MV-4-11 (cell line): ENCODE measurements at places on chromosomes 5 and 9.

DNA sequence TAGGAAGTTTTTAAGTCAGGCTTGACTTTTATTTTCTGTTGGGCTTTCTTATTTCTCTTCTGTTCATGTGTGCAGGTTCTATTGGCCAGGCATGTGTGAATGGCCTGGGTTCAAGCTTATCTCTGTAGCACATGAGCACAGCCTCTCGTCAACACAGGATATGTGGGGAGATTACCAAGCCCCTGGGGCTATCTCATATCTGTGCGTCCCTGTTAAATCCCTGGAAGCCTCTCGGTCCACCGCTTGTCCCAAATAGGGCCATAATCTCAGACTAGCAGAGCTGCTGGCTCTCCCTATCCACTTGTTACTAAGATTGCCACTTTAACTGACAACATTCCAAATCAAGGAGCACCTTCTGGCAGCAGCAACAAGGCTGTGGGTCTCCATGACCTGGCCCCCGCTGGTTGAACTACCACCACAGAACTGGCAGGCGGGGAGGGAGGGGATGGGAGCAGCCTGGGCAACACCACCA is 28.4 kb upstream of the EBF1 start:
- DNase-seq: no peak

DNA sequence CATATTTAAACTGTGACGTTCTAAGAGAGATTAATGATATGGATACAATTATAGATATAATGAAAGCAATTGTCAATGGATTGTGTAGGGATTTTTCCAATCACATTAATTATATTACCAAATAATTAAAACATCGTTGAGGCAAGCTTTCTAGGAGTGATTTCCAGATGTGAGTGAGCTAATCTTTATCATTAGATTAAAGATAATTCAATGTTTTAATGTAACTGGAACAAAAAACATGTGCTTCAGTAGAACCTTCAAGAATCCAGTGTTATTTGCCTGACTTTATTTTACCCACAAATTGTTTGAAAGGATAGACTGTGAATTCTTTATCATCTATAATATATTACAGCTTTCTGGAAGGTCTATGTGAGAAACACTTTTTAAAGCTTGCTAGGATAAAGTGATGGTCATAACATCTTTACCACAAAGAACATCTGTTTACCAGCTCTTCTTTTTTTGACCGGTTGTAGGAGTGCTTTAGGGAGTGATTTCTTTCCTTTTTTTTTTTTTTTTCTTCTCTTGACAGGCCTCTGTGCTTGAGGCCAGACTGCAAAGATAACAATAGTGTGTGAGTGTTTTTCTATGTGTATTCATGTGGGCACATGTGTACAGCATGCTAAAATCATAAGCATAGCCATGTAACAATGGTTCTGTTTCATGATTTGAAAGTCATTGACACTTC is 35.0 kb downstream of the SNCAIP start:
- DNase-seq: no peak

- DNase-seq: no peak
Measured at GRCh38 chr5:96214442-96215197, 218.4 kb downstream of the PCSK1 start.

- peak; percentile 66 for DNase-seq
Measured at GRCh38 chr9:81266674-81267073, 422.7 kb downstream of the TLE1 start.

DNA sequence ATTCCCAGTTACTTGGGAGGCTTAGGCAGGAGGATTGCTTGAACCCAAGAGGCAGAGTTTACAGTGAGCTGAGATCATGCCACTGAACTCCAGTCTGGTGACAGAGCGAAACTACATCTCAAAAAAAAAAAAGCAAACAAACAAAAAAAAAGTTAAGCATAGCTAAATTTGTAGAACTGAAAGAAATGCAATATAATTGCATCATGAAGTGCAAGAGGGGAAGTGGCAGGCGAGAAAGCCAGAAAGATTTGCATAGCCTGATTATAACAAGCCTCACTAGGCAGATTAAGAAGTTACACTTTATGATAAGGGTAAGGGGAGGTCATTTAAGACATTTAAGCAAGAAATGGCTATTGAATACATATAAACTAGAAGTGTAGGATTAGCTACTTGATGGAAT is 187.1 kb downstream of the EDIL3 start:
- DNase-seq: peak; percentile 89

- DNase-seq: no peak
Measured at GRCh38 chr5:1985781-1986180, 103.1 kb upstream of the IRX4 start.

DNA sequence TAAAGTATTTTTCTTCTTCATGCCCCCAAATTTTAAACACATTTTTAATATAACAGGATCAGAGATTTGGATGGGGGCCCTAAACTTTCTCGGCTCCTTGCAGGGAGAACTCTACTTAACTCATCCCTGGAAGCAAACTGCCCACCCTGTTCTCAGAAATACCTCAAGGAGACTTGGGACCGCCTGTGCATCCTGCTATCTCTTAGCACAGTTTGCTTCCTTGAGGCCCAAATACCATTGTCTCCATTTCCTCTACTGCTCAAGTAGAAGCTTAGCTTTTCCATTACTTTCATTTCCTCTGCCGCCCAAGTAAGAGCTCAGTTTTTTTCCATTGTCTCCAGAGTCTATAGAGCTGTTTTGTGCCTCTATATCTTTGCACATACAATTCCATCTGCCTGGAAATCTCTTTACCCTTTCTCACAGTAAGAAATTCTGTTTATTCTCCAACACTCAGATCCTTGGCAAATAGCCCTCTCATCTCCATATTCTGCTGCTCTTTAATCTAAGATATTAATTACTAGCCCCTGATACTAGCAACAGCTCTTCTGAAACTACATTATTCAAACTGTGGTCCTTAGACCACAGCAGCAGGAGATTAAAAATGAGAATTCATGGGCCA is 137.8 kb downstream of the CEMIP2 start:
- DNase-seq: peak; percentile 41

DNA sequence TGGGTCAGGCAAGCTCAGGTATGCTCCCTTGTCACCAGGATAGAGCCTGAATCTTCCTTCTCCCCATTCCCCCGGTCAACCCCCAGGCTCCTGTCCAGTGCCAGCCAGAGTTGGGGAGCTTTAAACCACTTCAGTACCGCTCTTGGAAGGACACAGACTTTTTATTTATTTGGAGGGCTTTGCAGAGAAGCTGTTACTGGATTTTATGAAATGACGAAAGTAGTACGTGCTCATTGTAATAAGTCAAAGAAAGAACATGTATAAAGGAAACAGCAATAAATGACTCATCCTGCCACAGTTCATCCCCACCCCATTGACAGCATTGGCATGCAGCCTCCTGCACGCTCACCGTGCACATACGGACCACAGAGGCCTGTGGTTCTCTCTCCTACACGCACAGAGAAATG is 230.3 kb downstream of the AUH start:
- DNase-seq: peak; percentile 84

DNA sequence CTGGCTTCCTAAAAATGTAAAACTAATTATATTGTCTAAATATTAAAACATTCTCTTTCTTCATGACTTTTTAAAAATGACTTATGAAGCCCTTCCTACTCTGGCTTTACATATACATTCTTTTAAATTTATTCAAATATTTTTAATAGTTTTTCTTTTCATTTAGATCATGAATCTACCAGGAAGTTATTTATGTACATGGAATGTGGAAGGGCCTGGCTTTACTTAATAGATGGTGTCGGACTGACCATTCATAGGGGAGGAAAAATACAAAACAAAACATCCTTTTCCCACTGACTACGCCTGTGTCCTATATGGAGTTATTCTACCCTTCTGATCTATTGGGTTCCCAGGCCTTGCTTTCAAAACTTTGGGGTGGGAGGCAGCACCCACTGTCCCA is 129.8 kb downstream of the MACROH2A1 start:
- DNase-seq: no peak

- DNase-seq: no peak
Measured at GRCh38 chr5:43192558-43193180, 644 bp downstream of the NIM1K start.

DNA sequence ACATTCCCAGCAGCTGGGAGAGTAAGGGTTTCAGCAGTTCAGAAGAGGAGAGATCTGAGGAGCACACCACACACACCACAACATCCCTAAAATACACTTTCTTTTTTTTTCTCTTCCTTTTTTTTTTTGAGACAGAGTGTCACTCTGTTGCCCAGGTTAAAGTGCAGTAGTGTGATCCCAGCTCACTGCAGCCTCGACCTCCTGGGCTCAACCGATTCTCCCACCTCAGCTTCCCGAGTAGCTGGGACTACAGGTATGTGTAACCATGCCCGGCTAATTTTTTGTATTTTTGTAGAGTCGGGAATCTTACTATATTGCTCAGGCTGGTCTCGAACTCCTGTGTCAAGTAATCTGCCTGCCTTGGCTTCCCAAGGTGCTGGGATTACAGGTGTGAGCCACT is 9.7 kb upstream of the UBAP1 start:
- DNase-seq: peak; percentile 88

- DNase-seq: no peak
Measured at GRCh38 chr9:98874721-98875255, 67.3 kb downstream of the GALNT12 start.

- no peak for DNase-seq
Measured at GRCh38 chr9:86452201-86452828, 98.1 kb upstream of the TUT7 start.

GRCh38 chr9:92510747-92511146 is 25.0 kb downstream of the ECM2 start:
- DNase-seq: peak; percentile 22

GRCh38 chr5:481347-481746 is 38.4 kb downstream of the EXOC3 start:
- DNase-seq: no peak

DNA sequence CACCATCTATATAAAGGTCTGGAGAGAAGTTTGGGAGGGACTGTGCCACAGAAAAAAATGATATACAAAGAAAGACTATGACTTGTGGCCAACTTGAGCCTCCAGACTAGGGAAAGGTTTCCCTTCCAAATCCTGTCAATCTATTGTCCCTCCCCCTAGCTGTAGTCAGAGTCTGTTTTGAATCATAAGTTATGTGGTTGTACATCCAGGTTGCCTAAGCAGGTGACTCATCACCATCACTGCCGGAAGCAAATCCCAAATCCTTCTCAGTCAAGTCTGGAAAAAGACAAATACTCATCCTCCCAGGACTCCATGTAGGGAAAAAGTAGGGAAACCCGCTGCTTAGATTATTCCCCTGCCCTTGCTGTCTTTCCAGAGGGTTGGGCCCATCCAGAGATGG is 235.7 kb downstream of the CDK5RAP2 start:
- DNase-seq: no peak
